ENCODE measurements at places on chromosomes 12 and 14. TPM values are rescaled to one million over a fixed set of nuclear protein-coding genes. Genes with fewer than 3 reads are reported as not detected.
A peak's percentile ranks its signal among the peaks of the same experiment; 100 is the strongest.

DNA sequence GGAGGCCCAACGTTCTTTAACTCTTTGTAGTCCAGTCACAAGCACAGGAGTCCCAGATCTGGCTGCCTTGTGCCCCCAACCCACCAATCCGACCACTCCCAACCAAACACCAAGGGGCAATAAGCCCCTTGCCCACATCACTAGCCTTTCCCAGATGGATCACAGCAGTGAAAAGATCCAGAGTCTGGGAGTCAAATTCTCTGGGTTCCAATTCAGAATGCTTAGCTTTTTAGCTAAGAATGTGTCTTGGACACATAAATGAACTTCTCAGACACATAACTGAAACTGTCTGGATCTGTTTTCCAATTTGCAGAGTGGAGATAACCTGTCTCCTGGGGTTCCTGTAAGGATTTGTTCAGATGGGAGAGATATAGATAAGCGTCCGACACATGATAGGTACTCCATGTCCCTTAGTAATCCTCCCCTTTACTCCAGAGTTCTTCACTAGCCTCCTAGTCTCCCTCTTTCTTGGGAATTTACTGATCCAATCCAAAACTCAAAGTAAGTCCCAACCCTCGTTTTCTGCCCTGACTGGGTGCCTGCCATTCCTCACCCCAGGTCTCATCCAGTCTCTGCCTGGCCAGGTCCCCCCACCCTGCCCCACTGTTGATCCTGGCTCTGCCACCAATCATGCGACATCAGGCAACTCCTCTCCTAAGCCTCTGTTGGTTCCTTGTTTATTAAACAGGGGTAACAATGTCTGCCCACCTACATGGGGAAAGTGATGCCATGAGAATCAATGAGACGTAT, 439 bp upstream of the TNFRSF1A start:
- DNase-seq, result no peak

DNA sequence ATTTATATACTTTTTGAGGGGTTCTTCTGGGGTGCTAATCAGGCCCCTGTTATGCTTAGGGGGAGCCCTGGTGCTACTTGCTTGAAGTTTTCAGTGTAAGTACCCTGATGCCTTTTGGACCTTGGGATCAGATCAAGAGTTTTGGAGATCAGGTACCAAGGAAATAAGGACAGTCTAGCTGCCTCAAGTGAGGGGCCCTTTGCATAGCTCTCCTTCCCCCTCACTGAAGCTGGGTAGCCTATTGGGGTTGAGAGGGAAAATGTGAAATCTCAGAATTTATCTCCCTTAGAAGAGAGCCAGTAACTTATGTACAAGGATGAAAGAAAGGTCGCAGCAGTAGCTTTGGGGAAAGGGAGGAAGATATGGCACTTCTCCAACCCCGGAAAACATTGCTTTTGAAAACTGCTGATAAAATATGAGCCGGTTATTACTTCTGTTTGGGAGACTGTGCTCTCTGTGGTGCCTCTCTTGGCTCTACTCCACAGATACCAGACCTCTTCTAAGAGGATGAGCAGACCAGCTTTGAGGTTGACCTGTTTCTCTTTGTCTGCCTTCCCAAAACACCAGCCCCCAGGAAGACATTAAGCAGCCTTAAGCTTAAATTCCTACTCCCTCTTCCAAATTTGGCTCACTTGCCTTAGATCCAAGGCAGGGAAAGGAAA, 8.8 kb upstream of the AMHR2 start:
- DNase-seq, result no peak

- no peak for DNase-seq
These were observed 65.1 kb upstream of the SRSF5 start for GRCh38 chr14:69701857-69702256.

- DNase-seq, result no peak
These were observed 384.9 kb downstream of the DIO2 start for GRCh38 chr14:79826362-79826761.

GRCh38 chr12:95989504-95990123, 6.5 kb downstream of the HAL start:
- DNase-seq, result no peak

DNA sequence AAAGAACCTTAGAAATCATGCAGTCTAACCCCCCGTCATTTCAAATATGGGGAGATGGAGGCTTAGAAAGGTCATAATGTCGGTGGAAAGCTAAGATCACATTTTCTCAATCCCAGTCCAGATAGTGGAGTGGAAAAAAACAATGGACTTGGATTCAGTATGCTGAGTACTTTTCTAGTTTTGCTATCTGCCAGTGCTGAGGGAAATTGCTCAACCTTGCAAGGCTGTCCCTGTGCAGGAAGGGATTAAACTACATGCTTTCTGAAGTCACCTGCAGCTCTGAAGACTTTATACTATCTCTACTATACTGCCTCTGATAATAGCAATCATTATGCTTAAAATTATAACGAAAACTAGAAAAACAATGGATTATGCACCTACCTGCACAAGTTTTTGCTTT, 272.8 kb downstream of the LRIG3 start:
- no peak for DNase-seq

GRCh38 chr14:95437715-95438114, 78.7 kb downstream of the SYNE3 start:
- no peak for DNase-seq

DNA sequence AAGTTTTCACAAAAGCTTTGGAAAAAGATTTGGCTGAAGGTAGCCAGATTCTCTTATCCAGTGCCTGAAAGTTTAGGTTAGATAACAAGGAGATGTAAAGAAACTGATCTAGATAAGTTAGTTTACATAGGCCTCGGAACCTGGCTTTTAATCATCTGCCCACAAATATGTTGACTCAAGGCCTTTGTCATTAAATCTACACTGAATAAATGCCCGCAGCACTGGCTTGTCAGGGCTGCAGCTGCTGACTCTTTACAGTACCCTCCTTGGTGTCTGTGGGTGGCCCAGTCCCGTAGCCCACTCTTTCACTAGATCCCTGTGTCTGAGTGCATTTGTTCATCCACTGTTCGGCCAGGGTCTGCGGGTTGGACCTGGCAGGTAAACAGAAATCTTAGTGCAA, 58.0 kb downstream of the TMEM116 start:
- DNase-seq, result no peak

- DNase-seq, result no peak
These were observed 22.9 kb downstream of the KIF21A start for GRCh38 chr12:39420043-39420442.

- no peak for DNase-seq
These were observed 55.2 kb downstream of the SLC38A4 start for GRCh38 chr12:46770501-46771183.

DNA sequence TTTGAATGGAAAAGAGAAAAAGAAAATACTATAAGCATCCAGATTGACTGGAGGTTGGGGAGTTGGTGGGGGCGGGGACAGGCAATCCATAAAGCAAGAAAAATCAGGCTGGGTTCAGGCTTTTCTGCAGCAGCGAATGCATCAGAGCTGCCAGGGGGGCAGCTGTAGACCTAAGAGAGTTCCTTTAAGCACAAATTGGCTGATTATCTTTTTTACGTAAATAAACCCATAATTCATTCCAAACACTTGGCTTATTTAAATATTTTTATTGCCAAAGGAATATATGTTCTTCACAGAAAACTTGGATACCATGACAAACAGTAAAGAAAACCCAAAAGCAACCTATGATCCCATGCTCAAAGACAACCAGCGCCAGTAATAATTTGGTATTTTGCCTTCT, 10.2 kb downstream of the BDKRB2 start:
- no peak for DNase-seq

DNA sequence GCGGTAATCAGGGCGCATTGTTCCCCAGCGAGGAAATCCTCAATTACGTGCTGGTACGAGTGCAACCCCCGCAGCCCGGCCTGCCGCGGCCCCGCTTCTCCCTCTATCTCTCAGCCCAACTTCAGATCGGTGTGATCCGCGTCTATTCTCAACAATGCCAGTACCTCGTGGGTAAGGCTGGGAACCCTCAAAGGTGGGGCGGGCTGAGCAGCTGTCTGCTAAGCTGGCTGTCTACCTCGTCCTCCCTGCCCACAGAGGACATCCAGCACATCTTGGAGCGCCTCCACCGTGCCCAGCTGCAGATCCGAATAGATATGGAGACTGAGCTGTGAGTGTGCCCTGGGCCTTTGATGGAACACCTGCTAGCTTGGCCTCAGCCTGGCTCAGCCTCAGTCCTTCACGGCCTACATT, 996 bp downstream of the REC8 start:
- DNase-seq, result no peak

DNA sequence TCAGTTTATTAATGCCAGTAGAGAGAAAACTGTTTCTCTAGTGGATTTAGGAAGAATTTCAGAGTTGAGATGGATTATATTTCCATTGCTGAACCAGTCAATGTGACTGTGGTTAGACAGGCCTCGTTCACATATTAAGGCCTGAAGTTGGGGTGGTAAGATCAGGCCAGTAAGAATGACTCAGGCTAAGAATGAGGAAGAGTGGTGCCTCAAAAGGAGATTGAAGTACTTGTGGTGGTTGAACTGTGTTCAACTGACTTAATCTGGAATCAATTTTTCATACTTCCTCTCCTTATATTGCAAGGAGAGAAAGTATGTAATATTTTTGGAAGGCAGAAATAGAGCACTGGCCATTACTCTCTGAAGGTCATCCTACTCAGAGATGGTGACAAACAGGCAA, 37.8 kb upstream of the ATF7IP start:
- DNase-seq, result no peak

DNA sequence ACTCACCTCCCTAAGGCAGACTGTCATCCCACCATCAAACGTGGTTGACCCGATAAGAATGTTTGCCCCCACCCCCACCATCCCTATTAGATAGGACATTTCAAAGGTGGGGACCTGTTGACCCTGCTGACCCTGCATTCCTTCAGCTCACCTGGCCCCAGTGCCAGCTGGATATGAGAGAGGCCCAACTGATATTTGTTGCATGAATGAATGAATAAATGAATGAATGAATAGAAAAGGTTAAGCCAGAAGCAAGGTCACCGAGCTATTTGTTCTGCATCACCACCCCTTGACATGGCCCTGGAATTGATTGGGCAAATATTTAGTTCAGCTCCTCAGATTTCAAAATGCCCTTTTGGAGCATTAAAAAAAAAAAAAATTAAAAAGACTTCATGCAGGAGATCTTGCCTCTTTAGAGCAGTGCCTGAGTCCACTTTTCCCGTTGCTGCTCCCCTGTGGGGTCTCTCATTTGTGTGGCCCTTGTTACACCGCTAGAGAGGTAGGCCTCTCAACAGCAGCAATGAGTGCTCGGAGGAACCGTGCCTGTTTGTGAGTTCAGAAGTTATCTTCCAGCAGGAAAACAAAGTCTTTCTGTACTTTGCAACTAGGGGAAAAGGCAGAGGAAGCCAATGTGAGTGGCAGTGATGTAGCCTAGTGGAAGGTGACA, 8.5 kb upstream of the SERPINA5 start:
- DNase-seq, result no peak

DNA sequence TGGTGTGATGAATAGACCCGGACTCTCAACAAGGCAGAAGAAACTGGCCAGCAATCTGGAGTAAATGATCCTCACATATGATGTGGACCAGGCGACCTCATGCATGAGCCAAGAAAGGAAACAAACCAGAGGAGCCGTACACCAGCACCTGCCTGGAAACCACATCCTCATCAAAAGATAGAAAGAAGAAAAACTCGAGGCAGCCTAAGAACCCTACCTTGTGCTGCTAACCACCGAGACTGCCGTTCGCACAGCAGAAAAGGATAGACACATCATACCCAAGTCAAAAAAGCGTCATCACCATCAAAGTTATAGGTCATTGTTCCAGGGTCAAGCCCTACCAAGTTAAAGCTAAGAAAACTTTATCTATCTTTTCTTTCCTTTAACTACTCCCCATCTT, 66.7 kb downstream of the RESF1 start:
- DNase-seq, result peak; percentile 11

GRCh38 chr14:104360501-104360900, 219.1 kb upstream of the C14orf180 start:
- DNase-seq, result no peak

DNA sequence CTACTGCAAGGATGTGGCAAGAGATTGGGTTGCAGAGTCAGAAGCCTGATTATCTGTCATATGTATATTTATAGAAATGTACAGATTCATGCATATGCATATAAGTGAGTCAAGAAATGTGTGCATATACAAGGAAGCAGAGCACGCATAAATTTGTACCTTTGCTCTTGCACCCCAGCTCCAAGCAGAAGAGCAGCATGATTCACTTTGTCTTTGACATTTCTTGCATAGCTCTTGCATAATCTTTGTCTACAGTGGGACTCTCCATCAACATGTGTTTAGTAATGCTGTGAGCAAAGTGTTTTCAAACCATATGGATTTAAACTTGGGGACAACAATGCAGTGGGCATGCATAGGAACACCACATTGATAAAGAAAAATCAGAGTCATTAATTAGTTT, 330.7 kb upstream of the DCN start:
- DNase-seq, result no peak

KERA gene
- total RNA-seq, result not detected

RGS6 gene
- total RNA-seq, result 0.94 TPM

PAN2 gene
- total RNA-seq, result 61.4 TPM

KLRC1 gene
- total RNA-seq, result 1.9 TPM

Measured in mucosa of descending colon (tissue), 3 donors.